ENCODE measurements at places on chromosomes 16 and 17.
A peak's percentile ranks its signal among the peaks of the same experiment; 100 is the strongest.

- DNase-seq = no peak
Observed at GRCh38 chr17:6381526-6382465, 53.1 kb downstream of the AIPL1 start.

- no peak for DNase-seq
Observed at GRCh38 chr17:43558805-43559160, 12.6 kb upstream of the ETV4 start.

GRCh38 chr17:61782683-61783082 lies 80.6 kb downstream of the BRIP1 start:
- no peak for DNase-seq

- DNase-seq = peak; percentile 98
Observed at GRCh38 chr17:2406903-2407790, 6.3 kb upstream of the MNT start.

DNA sequence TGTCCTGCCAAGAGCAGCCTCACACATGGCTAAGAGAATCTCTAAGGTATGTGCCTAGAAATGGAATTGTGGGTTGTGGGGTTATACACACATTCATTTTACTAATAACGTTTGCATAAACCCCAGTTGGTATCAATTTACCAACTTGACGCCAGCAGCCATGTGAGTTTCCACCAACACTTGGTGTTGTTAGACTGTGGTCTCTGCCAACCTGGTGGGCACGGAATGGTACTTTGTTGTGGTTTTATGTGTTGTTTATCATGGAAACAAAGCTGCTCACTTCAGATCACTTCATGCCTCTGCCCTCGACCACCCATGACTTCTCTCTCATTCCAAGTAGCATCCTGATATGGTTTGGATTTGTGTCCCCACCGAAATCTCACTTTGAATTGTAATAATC lies 152.0 kb upstream of the CDC42EP4 start:
- DNase-seq = no peak

DNA sequence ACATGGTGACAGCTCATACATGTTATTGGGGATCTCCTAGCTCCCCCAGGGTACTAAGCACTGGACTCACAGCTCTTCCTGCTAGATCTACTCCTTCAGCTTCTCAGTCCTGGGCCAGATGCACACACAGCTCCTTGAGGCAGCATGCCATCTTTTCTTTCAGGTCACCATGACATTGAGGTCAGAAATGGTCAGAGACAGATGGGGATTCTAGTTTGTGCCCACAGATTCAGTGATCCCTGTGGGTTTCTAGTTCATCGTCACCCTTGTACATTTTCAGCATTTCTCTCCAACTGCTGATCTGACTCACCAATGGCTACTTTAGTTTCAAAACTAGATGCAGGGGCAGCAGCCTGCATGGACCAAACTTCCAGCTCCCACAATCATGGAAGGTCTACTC lies 560.7 kb upstream of the PSMD7 start:
- peak; percentile 25 for DNase-seq

GRCh38 chr17:42142371-42142896 lies 12.4 kb downstream of the RAB5C start:
- DNase-seq = no peak

DNA sequence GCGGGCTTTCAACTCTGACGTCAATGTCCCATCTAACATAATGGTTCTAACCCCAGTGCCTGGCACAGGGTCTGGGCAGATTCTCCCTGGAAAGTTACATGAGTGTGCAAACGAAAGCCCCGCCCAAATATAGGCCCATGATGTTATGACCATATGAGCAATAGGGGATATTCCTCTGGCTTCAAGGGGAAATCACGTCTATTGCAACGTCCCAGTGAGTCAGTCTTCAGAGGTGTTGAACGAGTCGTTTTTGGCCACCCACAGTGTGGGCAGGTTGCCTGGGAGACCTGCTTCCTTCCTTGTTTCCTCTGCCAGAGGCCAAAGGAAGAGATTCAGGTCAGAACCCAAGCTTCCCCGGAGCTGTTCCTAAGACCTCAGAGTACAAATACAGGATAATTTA lies 30.3 kb downstream of the PIK3R5 start:
- DNase-seq = peak; percentile 77

DNA sequence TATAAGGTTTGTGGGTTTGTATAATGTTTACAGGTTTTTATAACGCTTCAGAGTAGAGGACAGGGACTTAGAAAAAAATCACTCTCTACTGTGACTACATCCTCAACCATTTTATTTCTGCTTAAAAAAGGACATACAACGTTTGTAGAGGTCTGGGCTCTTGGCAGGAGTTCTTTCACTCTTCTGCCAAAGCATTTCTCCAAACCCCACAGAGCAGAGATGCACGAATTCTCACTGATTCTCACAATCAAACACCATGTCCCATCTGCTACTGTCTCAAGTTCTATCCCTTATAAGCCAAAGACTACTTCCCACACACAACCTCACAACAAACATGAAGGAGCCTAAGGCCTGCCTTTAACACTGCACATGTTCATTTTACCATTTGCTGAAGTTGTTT lies 7.0 kb upstream of the ANKFY1 start:
- no peak for DNase-seq

DNA sequence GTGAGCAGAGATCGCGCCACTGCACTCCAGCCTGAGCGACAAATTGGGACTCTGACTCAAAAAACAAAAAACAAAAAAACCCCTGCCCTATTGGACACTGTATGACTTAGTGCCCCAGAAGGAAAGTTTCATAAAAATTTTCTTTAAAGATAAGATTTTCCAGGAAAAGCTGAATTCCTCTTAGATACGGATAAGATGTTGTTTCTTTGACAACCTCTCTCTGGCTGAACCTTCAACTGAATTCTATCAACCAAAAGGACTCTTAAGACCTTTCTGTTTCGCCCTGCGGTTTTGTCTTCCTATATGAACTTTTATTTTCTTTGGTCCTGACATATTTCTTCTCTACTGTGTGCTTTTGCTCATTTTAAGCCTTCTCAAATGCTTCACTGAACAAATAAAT lies 35.8 kb downstream of the CPPED1 start:
- DNase-seq = no peak

DNA sequence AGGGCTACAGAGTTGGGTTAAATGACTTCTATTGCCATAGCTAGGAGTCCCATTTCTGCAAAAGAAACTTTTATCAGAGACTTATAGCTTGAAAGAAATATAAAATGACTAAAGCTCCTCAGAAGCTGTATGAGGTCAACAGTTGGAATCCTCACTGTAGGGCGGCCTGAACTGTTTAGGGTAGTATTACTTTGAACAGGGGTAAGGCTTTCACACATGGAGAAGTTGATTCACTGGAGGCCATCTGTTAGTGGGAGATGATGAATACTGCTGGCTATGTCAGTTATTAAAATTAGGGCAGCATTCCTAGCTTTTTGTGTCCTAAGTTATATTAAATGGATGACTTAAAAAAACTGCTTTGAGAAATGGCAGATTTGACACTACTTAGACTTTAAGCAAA lies 6.0 kb downstream of the TTC19 start:
- DNase-seq = no peak

GRCh38 chr16:2040041-2040786 lies 7.4 kb downstream of the NTHL1 start:
- no peak for DNase-seq

DNA sequence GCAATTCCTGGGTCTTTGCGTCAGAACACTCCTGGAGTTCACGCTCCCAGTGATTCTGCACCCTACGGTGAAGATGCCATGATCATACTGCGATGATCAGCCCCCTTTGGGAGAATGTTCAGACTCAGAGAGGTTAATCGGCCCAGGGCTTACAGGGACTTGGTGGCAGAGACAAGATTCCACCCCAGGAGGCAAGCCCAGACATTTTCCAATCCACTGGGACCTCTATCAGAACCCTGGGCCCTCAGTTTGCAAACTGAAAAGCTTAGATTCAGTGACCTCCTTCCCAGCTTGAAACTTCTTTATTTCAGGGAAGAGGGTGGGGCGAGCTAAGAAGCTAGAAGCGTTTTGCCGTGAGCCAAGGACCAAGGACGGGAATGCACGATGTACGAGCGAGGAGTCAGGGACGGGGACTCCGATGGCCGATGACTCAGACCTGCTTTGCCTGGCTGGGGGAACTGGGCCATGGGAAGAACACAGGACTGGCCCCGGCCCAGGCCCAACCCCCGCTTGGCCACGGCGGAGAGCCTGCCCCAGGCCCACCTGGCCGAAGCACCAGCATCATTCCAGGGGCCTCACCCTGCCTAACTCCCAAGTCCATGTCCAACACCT lies 34.7 kb downstream of the SOCS3 start:
- no peak for DNase-seq

DNA sequence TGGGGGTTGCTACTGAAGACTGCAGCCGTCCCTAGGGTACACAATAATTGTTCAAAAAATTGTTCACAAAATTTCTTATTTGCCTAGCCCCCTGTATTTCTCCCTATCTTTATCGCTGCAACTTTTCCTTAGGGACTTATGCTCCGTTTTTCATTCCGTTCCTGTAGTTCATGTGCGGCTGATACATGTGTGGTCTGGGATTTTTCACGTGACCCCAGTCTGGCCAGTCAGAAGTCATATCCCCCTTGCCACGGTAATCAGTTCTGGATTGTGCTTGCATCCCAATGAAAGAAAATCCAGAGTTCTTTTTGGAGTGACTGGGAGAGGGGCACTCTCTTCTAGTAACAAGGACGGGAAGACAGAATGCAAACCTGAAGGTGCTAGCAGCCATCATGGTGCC lies 610.7 kb upstream of the C16orf82 start:
- DNase-seq = no peak

DNA sequence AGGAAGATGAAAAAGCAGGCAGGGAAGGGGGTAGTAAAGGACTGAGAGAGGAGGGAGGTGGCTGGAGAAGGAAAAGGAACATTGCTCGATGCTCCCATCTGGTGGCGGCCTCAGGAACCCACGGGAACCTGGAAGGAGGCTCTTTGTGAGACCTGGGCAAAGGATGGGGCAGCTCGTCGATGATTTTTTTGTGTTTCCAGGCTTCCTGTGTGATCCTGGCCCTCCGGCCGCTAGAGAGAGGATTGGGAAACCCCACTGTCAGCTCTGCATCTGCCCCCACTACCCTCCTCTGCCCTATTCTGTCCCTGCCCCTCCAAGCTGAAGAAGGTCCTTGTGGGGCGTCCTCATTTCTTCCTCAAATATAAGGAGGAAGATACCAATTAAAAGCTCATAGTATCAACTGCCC lies 6.6 kb downstream of the WFIKKN2 start:
- peak; percentile 74 for DNase-seq

DNA sequence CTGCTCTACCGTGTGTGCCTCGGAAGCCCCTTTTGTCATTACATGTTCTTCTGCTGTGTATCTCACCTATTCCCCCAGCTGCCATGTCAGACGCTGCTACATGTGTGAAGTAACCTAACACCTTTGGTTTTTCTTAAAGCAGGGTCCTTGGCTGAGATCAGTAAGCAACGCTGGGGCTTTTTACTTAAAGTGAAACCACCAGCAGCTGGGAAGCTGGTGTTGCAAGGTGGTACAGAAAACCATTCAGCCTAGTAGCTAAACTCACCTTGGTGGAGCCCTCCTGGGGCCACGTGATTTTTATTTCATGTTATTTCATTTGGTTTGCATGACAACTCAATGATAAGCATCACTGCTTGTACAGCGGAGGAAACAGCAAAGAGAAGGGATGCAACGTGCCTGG lies 62.6 kb downstream of the PLCG2 start:
- DNase-seq = no peak

DNA sequence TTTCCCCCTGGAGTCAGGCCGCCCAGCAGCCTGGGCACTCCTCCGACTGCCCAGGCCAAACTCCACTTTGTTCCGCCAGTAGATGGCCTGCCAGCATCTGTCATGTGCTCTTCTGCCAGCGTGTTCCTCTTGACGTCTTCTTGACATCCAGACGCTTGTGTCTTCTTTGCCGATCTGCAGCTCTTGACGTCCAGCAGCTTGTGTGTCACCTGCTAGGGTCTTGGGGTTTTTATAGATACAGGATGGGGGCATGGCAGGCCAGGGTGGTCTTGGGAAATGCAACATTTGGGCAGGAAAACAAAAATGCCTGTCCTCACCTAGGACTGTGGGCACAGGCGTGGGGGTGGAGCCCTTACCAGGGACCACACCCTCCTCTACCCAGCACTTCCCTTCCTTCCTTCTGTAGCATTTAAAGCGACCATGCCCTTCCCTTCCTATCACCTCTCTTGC lies 88.7 kb downstream of the BMERB1 start:
- no peak for DNase-seq

GRCh38 chr16:65418435-65418834 lies 296.6 kb upstream of the CDH11 start:
- DNase-seq = no peak

- DNase-seq = no peak
Observed at GRCh38 chr16:3074860-3075522, 9.6 kb downstream of the IL32 start.

DNA sequence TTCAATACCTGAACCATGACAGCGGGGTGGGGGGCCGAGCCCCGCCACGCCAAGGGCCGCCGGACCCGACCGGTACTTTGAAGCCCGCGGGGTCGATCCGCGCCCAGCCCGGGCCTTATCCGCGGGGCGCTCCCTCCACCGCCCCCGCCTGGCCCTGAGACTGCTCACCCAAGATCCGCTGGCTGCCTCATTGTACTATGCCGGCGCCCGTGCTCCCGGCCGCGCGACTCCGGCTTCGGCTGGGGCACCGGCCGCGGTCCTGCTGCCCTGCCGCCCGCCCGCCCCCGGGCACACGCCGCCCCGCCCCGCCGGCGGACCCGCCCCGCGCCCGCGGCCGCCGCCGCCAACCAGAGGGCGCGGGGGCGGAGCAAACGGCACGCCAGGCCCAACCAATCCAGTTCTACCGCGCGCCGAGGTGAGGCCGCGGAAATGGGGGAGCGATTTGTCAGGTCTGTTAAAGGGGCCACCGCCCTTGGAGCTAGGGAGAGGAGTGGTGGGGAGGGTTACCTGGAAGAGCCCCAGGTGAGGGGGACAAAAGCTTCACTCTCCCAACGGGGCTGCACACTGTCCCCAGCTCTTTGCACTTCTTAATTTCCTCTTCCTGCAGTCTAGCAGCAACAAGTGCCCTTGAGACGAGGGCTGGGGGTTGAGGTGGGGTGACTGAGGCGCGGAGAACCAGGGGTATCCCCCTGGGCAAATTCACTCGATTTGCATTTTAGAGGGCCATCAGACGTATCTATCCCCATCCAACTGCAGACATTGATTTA lies at the start of gene TEX2:
Gene TEX2, minus strand, starts transcription at position 261 of the 767 bp plus-strand sequence. CDS start 49,043 bp downstream, outside the sequence.
- DNase-seq = peak; percentile 92

- no peak for DNase-seq
Observed at GRCh38 chr16:6114691-6115090, 1017.1 kb upstream of the EEF2KMT start.

GRCh38 chr16:56894331-56894917 lies 29.4 kb downstream of the SLC12A3 start:
- peak; percentile 13 for DNase-seq

Data from epithelial cell of esophagus (primary cell).